GM20000 (cell line): ENCODE measurements at places on chromosomes 7 and 10.

- DNase-seq: no peak
These were observed 4.4 kb upstream of the ST7 start for GRCh38 chr7:116948934-116949333.

DNA sequence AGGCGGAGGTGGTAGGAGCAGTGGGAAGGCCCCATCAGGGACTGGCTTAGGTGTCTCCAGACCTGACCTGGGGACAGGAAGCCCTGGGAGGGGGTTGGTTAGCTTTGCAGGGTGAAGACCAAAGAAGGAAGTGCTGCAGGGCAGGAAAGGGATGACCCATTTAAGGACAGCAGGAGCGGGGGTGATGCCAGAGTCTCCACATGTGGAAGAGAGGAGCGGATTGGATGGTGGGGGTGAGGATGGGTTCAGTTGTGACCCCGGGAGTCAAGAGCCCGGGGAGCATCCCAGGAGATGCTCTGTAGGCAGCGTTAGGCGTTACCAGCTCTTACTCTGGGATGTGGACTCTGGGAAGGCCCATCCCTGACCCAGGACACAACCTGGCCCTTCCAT lies 3.1 kb upstream of the LDB3 start:
- no peak for DNase-seq

DNA sequence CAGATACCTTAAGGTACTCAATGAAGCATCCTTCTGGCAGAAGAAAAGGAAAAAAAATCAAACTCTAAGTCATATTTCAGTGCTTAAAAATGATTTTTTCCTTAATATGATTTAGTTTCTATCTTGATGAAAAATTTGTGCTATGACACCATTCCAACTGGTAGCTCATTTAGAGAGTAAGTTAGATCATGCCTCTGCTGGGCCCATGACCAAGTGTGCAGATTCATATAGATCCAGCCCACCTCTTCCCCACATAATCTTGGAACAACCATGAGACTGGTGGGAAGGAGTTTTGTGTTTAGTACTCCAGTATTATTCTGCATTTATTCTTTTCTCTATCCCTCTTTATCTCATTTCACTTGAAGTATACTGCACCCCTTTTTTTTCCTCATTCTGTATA lies 908.3 kb downstream of the KCNMA1 start:
- DNase-seq: no peak

DNA sequence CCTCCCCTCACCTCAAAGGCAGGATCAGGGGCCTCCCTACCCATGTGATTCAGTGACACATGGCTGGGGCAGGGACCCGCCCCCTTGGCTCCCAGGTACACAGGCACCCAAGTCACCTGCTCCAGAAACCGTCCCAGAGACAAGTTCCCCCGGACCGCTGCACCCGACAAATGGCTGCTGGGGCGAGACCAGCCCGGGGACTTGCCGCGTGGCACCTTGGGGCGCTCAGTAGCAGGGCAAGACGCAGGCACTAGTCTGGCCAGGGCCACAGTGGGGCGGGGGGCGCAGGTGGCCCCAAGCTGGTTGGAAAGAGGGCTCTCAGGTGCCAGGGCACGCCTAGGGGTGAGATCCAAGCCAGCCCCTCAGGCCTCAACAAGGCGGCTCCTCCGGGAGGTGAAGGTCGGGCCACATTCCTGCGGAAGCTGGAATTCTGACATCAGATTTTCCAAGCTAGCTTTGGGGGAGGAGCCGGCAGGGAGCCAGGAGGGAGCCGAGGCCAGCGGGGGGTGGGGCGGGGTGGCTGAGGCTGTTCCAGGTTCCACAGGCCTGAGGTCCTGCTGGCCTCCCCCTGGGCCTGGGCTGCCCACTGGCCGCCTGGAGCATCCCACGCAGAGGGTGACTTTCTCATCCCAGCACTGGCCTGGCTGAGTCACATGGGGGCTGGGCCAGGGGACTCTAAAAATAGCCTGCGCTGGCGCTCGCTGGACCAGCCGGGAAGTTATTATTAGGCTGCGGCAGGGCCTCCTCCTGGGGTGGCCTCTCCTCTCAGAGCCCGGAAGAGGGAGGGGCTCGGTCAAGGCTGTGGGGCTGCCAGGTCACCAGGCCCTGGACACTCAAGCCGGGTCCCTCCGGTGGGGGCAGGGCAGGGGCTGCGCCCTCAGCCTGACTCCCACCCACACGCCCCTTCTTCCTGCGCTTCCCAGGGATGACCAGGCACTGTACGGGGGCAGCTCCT lies 20.5 kb upstream of the INPP5A start:
- DNase-seq: peak; percentile 26

GRCh38 chr7:140667476-140667875 lies 5.3 kb upstream of the ADCK2 start:
- DNase-seq: no peak

DNA sequence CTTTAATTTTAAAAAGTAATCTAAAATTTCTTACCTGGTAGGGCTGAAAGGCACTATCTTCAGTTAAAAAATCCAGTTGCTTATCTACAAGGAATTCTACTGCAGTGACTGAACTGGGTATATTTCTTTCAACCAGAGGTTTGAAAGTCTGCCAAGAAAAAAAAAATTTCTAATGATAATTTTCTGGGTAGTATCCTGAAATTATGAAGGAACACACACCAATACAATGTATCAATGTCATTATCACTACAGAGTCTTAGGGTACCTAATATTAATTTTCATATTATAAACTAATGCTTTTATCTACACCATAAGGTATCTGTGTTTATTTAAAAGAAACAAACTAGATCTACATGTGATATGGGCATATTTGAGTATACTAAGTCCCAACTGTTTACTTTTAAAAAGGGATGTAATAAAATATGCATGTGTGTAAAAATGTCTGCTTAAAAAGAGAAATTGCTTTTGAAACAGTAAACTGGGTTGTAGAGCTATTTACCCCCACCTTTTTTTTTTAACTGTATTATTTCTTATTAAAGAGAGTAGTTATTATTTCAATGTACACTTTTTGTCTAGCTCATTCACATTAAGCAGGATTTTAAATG lies 131.6 kb downstream of the NRBF2 start:
- no peak for DNase-seq

- peak; percentile 3 for DNase-seq
These were observed 141.2 kb downstream of the MLLT10 start for GRCh38 chr10:21675157-21675796.

DNA sequence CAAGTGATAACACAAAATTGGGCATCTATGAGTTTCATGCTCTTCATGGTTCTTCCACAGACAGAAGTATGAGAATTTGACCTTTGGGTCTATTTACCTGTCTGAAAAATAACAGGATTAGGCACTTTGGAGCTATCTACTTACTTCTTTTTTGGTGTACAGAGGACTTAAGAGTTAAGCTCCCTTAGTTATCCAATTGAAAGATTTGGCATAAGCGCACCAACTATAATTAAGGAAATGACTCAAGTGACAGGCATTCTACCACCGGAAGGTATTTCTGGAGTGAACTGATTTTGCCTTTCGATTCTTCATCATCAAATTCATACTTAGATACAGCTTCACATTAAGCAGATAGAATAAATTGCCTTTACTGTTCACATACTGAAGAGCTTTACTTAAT lies 43.9 kb downstream of the IFIT5 start:
- DNase-seq: no peak

DNA sequence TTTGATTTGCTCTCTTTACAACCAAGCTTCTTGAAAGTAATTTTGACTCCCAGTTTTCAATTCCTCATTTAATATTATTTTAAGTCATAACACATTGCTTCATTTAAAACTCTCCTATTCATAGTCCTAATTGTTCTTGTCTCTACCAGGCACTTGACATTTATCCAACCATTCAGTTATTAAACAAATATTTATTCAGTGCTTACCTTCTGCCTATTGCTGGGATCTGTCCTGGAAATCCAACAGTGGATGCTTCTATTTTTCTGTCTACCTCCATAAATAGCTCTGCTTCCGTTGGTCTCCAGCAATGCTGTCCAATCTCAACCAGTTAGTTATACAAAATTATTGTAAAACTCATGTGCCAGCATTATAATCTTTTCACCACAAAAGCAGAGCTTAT lies 615.1 kb downstream of the ZWINT start:
- DNase-seq: no peak

DNA sequence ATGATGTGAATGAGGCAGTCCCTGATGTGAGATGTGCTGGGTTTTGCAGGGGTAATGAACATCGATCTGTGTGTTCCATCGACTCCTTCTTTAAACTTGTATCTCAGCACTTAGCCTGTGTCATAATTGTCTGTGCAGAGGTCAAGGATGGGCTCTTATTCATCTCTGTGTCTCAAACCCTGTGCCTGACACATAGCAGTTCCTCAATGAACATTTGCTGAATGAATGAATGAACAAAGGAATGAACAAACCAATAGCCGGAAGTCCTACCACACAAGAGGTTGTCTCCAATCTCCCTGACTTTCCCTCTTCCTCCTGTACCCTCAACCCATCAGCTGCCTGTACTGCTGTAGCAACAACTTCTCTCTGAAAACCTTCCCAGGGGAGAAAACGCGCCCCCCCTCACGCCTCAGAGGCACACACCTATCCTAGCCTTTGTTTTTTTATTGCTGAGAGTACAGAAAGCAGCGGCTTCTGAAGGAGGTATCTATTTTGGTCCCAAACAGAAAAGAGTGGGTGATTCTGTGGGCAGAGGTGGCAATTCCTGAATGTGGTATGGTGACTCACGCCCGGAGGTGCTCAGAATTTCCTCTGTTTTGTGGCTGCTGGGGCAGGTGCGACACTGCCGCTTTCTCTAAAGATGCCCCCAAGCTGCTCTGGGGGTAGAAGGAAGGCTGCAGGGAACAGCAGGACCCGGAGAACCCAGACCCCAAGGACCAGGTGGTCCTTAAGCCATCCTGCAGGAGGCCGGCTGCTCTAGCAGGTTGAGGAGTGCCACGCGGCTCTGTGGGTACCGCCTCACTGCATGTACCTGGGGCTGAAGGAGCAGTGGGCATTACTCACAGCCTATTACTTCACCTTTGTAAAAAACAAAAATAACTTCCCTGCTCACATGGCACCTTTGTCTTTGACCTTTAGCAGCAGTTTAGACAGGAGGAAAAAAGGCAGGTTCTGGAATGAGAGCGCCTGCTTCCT lies 9.6 kb downstream of the IL2RA start:
- no peak for DNase-seq

DNA sequence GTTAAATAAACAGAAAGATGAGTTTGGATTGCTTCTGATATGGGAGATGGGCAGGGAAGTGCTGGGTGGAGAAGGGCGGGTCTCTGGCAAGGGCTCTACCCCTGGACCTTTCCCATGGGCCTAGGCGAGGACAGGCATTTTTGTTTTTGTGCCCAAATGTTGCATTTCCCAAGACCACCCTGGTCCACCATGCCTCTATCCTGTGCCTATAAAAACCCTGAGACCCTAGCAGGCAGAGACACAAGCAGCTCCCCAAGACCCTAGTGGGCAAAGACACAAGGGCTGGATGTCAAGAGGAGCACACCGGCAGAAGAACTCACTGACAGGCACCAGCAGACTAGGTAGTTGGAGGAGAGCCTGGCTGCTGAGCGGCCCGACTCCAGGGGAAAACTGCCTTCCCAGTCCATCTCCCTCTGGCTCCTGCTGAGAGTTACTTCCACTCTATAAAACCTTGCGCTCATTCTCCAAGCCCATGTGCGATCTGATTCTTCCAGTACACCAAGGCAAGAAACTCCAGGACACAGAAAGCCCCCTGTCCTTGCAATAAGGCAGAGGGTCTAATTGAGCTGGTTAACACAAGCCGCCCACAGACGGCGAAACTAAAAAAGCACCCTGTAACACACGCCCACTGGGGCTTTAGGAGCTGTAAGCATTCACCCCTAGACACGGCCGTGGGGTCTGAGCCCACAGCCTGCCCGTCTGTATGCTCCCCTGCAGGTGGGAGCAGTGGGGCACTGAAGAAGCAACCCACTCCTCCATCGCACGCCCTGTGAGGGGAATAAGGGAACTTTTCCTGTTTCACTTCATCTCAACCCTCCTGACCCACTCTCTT lies 291.4 kb downstream of the PTPRN2 start:
- no peak for DNase-seq

GRCh38 chr7:123594813-123595241 lies 6.8 kb upstream of the ASB15 start:
- DNase-seq: no peak

DNA sequence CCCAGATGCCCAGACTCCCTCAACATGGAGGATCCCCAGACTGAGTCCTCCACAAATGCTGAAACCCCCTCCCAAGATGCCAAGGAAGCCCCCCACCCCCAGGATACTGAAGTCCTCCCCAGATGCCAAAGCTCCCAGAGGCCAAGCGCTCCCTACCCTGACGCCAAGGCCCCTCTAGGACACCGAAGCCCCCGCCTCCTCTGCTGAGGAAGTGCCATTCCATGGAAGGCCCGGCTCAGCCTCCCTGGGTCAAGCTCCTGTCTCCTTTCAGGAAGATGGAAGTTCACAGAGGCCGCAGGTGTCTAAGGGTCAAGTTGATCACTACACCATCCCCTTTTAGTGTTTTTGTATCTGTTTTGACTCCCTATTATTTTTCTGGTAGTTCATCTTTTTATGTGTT lies 606.8 kb downstream of the DNAJB6 start:
- no peak for DNase-seq

DNA sequence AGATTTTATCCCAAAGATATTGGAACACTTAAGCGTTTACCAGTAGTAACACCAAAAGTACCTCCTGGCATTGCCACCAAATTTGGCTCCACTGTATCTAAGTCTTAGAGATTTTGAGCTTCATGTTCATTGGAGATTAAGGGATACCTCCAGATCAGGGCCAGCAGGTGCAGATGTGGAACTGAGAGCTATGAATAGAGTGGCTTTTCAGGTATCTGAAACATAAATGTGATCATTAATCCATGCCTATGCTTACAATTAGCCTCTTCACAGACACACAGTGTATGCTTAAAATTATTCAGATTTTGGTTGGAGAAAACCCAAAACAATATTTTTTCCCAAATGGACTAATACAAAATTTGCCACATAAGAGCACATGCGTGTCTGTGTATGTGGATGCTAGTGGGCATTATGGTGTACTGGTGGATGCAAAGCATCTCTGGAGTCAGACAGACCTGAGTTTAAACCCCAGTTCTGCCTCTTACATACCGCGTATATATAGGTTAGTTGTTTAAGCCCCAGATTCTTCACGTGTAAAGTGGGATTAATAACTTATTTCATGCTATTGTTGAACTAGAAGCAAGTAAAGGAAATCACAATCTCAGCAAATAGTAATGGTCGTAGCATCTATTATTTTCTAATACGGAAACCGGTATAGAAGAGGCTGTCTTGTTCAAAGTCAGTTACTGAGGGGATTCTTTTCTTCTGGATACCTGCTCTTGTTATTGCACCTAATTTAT lies 6.8 kb upstream of the LRRC4 start:
- no peak for DNase-seq

- DNase-seq: no peak
These were observed 290.0 kb upstream of the PHYHIPL start for GRCh38 chr10:58886406-58886805.
